ENCODE measurements at places on chromosomes 1 and 21.

DNA sequence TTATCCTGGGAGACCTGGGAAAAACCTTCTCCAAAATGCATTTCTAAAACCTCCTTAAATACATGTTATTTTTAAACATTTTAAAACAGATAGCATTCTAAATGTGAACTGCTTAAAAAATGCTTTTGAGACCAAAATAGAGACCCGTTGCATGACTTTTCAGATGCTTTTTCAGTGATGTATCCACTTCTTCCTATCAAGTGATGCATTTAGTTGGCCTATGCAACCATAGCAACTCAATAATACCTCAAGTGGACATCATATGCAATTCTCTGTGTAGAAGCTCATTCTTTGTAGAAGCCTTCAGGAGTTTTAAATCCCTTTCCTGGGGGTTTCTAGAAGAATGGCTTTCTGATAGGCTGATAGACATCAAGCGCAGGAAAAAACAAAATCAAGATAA lies 94.5 kb upstream of the RAVER2 start:
- no peak for DNase-seq

DNA sequence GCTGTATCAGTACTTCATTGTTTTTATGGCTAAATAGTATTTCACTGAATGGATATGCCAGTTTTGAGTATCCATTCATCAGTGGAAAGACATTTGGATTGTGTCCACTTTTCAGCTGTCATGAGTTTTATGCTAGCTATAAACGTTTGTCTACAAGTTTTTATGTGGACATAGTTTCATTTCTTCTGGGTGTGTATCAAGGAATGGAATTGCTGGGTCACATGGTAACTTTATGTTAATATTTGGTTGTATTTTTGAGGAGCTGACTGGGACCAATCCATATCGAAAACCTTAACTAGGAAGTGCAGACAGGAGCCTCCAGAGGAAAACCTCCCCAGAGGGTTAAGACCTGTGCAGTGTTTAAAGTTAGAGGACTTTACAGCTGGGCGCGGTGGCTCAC lies 31.8 kb upstream of the DISC1 start:
- DNase-seq: no peak

- DNase-seq: no peak
Measured at GRCh38 chr1:71657891-71658679, 577.2 kb upstream of the ZRANB2 start.

DNA sequence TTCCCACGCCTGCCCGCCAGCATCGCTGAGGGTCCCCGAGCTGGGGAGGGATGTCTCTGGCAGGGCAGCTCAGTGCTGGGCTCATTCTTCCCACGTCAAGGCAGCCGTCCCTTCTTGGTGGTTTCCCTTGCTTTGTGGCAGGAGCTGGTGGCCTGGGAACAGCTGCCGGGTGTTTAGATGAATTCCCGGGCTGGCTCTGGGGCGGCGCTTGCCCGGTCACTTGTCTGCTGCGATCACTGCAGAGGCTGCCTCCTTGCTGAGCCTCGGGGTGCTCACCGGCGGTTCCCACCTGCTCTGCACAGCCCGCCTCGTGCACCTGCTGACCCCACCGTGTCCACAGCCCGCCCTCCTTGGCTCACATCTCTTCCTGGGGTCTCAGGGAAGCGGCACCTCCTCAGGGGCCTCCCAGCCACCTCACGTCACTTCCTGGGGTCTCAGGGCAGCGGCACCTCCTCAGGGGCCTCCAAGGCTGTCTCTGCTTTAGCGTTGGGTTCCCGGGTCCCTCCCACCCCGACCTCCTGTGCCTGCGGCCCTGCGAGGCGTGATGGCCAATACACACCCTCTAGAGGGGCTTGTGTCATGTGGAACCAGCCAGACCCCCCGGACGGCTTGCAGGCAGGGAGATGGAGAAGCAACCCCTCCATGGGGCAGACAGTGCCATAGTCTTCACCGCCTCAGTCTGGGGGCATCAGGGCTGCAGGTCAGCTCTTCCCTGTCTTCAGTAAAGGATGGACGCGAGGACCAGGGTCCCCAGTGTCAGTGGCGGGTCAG lies 13.5 kb downstream of the COL18A1 start:
- no peak for DNase-seq

DNA sequence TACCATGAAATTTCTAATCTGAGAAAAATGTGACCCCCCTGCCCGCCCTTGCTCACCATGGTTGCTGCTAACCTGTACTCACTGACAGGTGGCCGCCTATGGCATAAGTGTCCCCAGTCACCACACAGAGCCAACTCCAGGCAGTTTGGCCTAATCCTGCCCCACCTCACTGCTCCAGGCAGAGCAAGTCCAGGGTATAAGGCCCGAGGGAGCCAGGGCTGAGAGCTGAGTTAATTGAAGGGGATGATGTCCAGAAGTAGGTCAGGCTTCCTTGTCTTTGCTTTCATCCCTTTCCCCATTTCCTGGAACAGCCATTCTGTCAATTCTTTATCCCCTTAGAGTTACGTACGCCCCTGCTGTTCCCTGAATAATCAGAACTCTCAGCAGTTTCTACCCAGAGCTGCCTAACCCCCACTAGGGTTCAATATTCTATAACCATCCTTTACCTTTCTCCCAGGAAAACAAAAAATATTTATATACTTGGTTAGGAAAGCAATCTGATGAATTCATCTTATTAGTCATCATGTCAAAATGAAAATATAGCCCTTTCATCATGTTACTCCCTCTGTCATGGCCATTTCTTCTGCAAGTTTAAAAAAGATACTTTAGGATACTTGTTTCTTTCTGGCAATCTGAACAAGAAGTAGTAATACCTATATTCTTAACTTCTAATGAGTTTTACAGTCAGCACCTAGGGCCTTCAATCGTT lies 29.4 kb upstream of the CD101 start:
- DNase-seq: no peak

- no peak for DNase-seq
Measured at GRCh38 chr1:203765029-203765837, at the start of gene LAX1. Gene LAX1, plus strand, starts transcription at chr1:203765183. Its CDS starts 383 bp downstream, at chr1:203765566.

DNA sequence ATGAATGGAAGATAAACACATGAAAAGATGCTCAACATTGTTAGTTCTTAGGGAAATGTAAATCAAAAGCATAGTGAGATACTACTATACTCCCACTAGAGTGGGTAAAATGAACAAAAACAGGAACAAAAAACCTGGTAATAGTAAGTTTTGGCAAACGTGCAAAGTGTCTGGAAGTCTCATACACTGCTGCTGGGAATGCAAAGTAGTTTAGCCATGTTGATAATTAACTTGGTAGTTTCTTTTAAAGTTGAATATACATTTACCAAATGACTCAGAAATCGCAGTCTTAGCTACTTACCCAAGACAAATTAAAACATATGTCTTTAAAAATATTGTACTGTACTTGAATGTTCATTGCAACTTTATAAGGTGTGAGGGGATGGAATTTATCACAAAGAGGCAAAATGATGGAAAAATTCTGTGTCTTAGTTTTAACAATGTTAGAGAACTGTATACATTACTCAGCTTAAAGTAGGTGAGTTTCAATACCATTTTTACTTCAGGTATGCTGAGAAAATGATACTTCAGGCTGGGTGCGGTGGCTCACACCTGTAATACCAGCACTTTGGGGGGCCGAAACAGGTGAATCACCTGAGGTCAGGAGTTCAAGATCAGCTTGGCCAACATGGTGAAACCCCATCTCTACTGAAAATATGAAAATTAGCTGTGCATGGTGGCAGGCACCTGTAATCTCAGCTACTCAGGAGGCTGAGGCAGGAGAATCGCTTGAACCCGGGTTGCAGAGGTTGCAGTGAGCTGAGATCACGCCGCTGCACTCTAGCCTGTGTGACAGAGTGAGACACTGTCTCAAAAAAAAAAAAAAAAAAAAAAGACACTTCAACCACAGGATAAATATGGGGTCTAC lies 102.3 kb downstream of the PDE4B start:
- no peak for DNase-seq

GRCh38 chr1:231605149-231606100 lies 21.2 kb upstream of the DISC1 start:
- no peak for DNase-seq

DNA sequence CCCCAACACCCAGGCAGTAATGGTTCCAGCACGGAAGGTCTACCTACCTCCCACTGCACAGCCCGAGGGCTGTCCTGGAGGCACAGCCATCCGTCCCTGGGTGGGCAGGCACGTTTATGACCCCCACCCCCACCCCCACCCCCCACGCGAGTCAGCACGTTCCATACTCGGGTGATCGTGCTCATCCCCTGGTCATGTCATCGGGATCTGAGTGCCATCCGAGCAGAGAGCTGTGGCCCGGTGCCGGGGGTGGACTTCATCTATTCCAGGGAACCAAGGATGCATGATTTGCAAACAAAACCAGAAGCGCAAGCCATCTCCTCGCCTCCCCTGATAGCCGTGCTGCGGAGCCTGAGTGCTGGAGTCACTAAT lies 1.1 kb downstream of the TSPEAR start:
- peak; percentile 33 for DNase-seq

DNA sequence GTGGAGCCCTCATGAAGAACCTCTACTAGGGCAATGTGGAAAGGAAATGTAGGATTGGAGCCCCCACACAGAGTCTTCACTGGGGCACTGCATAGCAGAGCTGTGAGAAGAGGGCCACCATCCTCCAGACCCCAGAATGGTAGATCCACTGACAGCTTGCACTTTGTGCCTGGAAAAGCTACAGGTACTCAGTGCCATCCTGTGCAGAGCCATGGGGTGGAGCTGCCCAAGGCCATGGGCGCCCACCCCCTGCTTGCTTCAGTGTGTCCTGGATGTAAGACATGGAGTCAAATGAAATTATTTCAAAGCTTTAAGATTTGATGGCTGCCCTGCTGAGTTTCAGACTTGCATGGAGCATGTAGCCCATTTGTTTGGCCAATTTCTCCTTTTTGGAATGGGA lies 17.2 kb upstream of the TSHB start:
- no peak for DNase-seq

GRCh38 chr1:93764366-93764750 lies 82.7 kb upstream of the BCAR3 start:
- no peak for DNase-seq

- no peak for DNase-seq
Measured at GRCh38 chr1:53392460-53392859, 64.6 kb upstream of the LRP8 start.

GRCh38 chr1:212565571-212566305 lies 42.8 kb upstream of the ATF3 start:
- no peak for DNase-seq

- no peak for DNase-seq
Measured at GRCh38 chr1:200640963-200641401, 20.4 kb upstream of the KIF14 start.

DNA sequence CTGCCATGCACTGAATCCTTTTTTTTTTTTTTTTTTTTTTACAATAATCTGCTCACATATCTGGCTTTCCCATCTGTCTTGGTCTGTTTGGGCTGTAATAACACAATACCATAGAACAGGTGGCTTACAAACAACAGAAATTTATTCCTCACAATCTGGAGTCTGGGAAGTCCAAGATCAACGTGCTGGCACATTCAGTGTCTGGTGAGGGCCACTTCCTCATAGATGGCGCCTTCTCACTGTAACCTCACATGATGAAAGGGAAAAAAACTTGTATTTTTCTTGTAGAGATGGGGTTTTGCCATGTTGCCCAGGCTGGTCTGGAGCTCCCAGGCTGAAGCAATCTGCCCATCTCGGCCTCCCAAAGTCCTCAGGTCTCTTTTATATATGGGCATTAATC lies 13.0 kb upstream of the PARP1 start:
- DNase-seq: no peak

DNA sequence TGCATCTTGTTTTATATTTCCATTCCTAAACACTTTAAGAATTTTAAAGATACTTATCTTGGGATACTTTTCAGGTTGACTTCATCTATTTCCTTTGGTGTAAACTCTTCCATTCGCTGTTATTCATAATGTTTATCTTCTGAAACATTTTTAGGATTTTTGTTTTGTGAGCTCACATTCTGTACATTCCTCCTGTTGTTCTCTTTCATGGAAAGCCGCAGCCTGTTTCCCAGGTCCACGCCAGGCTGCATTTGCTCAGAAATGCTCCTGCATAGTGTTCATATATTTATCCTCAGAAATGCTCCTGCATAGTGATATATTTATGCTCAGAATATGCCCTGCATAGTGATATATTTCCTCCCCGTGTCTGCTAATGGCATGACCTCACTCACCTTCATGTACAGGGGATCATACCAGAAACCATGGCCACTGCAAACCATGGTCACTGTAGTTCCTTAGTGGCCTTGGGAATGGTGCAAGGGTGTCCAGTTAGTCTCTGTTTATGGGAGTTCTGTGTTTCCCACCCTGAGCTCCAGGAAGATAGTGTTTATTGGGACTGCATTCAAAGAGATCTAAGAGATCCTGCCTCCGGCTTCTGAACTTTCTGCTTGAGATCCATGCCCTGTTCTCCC lies 153.9 kb upstream of the GREM2 start:
- no peak for DNase-seq

- no peak for DNase-seq
Measured at GRCh38 chr1:116827607-116828105, 73.4 kb downstream of the CD2 start.

GRCh38 chr1:185961664-185962063 lies 227.5 kb downstream of the HMCN1 start:
- no peak for DNase-seq

DNA sequence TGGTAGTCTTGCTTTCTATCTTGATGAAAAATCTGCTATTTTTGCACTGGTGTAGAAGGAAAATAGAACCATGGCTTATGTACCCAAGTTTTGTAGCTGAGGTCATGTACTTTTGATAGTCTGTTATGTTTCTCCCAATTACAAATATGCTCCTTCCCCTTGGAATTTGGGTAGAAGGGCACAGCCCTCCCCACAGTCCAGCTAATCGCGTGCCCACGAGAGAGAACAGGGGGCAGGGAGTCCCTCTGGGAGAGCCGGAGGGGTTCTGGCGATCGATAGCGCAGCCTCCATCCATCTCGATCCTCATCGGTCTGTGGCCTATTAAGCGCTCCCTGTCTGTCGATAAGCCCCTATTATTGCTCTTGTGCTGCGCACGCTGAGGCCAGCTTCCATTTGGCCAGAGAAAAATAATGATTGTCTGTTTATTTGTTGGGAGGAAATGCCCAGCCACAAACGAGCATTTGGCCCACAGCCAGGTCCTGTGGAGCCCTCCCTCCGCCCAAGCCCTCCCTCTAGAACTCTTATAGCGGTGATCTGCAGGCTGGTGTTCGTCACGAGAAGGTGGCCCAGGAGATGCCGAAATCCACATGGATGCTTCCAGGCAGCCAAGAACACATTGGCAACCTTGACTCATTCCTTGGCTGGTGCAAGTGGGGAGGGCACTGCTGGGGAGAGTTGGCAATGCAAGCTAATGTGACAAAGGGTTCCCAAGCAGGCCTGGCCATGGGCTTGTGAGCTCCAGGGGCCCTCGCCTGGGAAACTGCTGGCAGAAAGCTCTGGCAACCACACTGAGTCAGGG lies 134.7 kb upstream of the TNR start:
- no peak for DNase-seq

DNA sequence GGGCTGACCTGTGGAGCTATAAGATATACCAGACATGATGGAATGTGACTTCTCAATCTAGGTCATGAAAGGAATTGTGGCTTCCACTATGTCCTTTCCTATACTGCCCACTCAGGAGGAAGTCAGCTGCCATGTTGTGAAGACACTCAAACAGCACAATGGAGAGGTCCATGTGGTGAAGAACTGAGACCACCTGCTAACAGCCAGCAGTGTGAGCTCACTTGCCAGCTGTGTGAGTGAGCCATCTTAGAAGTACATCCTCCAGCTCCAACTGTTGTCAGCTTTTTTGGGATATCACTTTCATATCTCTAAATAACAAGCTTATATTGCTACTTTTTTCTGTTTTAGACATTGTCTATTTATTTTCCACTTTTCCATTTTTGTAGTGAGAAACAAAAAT lies 29.7 kb downstream of the OLFML3 start:
- DNase-seq: no peak

- DNase-seq: no peak
Measured at GRCh38 chr1:248621770-248622169, 13.1 kb downstream of the OR2T11 start.
